ENCODE measurements at places on chromosomes 6 and 20.

DNA sequence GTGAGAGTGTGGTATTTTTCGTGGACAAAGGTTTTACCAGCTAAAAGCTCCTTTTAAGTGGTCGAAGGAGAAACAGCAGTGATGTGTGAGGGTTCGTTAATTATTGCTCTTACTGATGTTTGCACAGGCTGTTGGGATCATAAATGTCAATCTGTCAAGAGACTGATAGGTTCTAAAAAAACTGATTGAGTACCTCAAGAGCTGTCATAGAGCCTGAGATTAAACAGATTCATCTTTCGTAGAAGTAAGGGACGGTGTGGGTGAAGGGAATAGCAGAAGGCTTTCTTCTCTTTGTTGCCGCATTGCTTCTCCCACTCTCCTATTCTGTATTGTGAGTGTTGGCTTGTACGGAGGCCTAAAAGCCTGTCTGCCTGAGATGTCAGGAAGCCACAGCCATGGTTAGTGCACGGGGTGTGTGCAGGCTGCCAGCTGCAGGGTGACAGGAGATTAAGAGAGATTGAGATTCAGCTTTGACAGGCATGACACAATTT is 291.0 kb downstream of the ZFAND3 start:
- DNase-seq, result no peak

DNA sequence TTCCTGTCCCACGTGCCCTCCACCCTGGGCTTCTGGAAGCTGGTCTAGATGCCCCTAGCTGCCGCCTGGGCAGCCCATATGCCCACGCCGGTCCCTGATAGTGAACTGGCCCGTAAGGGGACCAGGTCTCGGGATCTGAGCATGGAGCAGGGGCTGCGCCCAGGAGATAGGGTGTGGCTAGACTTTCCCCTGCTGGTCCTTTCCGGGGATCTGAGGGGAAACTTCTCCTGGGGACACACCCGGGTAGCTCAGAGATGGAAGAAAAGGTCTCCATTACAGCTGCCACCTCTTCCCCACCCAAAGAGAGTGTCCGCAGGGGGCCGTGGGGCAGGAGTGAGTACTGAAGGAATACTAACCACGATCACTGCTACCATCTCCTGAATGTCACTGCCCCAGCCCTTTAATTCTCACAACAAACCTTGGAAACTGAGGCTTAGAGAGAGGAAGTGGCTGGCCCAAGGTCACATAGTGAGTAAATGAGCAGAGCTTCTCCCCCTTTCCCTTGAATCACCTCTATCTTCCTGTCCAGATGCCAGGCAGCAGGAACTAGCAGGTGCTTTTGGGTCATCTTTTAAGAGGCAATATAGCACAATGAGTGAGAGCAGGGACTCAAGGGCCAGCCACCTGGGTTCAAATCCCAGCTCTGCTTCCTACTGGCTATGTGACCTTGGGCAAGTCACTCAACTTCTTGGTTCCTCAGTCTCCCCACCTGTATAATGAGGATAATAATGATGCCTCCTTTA is 11.8 kb upstream of the CCN5 start:
- no peak for DNase-seq

GRCh38 chr6:46220352-46221221 is 49.8 kb upstream of the ENPP5 start:
- DNase-seq, result no peak

- no peak for DNase-seq
Observed at GRCh38 chr6:104558746-104559145, 301.0 kb downstream of the HACE1 start.

All from naive thymus-derived CD8-positive, alpha-beta T cell (primary cell).